ENCODE measurements at places on chromosomes 16 and 17. TPM values are rescaled to one million over a fixed set of nuclear protein-coding genes. Genes with fewer than 3 reads are reported as not detected.

The MARVELD3 gene
- 0.25 TPM for total RNA-seq

The RFNG gene
- total RNA-seq, result 23.1 TPM

The GUCY2D gene
- total RNA-seq, result 0.25 TPM

The SLX4 gene
- 8.6 TPM for total RNA-seq

The C16orf89 gene
- total RNA-seq, result 7.9 TPM

Data from temporal lobe (tissue), 4 donors.